ENCODE measurements at places on chromosomes 16 and 17. TPM values are rescaled to one million over a fixed set of nuclear protein-coding genes. Genes with fewer than 3 reads are reported as not detected.

The RNF112 gene
- total RNA-seq: 1.5 TPM

The PRSS36 gene
- total RNA-seq: 0.38 TPM

The DPEP1 gene
- total RNA-seq: 4.1 TPM

The PRSS33 gene
- not detected for total RNA-seq

The HSD17B2 gene
- 1.8 TPM for total RNA-seq

The SMIM36 gene
- total RNA-seq: not detected

The CENPX gene
- 52.1 TPM for total RNA-seq

The CDH1 gene
- 125 TPM for total RNA-seq

The PITPNM3 gene
- total RNA-seq: 23.4 TPM

GRCh38 chr16:57617604-57618111 is 10.8 kb upstream of the ADGRG1 start:
- H3K27ac ChIP-seq: peak overlapping the region; percentile 95
- no peak for DNase-seq
- H3K4me1 ChIP-seq: peaks cover 23% of the 10 kb centered on the region
- H3K4me3 ChIP-seq: no peak overlapping the region

GRCh38 chr16:27334192-27334764 is 20.5 kb downstream of the IL4R start:
- H3K4me3 ChIP-seq: no peak overlapping the region
- H3K4me1 ChIP-seq: peaks cover 19% of the 10 kb centered on the region
- no peaks in the 10 kb centered on the region for H3K27me3 ChIP-seq
- peak overlapping the region; percentile 100 for H3K27ac ChIP-seq
- H3K36me3 ChIP-seq: peaks cover 86% of the 10 kb centered on the region
- DNase-seq: no peak

- H3K27me3 ChIP-seq: no peaks in the 10 kb centered on the region
- no peaks in the 10 kb centered on the region for H3K36me3 ChIP-seq
- no peaks in the 10 kb centered on the region for H3K4me1 ChIP-seq
Observed at GRCh38 chr17:74009056-74009625, 194.3 kb upstream of the RPL38 start.

GRCh38 chr16:3009568-3010390 is 2.9 kb upstream of the CLDN9 start:
- no peaks in the 10 kb centered on the region for H3K36me3 ChIP-seq
- no peaks in the 10 kb centered on the region for H3K4me1 ChIP-seq
- H3K27ac ChIP-seq: no peak overlapping the region
- H3K4me3 ChIP-seq: no peak overlapping the region

DNA sequence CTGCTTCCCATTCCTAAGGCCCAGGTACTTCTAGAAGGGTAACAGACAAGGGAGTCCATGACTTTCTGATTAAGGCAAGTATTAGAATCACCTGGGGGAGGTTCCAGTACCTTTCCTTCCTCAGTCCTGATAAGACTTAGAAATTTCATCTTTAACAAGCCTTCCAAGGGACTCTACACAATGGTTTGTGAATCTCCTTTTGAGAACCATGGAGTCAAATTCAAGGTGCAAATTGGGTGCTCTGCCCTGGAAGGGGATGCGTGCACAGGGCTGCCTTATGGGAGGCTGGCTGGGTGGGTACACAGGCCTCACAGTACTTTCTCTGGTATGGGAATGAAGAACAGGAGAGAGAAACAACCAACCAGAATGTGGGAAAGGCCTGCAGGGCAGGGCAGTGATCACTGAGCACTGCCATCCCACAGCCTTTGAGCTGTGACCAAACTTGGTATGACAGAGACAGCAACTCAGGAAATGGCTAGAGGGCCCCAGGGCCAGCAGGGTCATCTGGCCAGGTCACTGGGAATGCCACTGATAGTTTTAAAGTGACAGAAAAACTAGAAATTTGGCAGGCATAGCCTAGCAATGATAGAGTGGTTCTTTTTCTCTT is 3.6 kb upstream of the TMIGD1 start:
- no peaks in the 10 kb centered on the region for H3K4me1 ChIP-seq
- H3K27me3 ChIP-seq: no peaks in the 10 kb centered on the region
- DNase-seq: no peak
- H3K4me3 ChIP-seq: no peak overlapping the region
- no peaks in the 10 kb centered on the region for H3K36me3 ChIP-seq
- no peak overlapping the region for H3K27ac ChIP-seq

Data from esophagus squamous epithelium (tissue), 5 donors.